Activated CD8-positive, alpha-beta memory T cell treated with anti-CD3 and anti-CD28 coated beads for 1 hour (primary cell): ENCODE measurements at places on chromosomes 2 and 18.

DNA sequence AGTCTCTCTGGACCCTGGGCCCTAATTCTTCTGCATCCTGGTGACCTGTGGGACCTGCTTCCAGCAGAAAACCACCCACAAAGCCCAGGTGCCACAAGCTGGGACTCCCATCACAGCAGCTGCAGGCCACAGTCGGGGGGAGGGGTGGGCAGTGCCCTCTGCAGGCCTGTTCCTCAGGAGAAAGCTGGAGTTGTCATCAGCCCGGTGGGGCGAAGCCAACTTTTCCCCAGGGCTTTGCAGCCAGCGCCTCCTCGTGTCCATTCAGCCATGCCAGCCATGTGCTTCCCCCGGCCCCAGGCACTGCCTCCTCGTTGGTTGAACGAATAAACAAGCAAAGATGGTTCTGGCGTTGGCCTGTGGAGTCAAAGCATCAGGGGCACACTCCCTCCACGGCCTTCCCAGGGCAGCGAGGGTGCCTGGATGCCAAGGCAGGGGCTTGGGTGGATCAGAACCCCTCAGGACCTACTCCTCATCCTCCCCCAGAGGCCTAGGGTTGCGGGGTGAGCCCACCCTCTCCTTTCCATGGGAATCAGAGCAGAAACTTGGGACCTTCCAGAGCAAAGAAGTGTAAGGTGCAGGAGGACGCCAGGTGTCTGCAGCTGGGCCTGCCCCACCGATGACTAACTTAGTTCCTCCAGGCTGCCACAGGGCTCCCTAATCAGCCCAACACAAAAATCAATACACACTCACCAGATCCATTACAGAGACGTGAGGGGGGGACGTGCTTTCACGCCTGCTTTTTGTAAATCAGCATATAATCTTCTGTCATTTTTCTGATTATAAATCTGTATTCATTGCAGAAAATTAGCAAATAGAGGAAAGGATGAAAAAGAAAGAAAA, 75.7 kb upstream of the RAB6C start:
- DNase-seq, result no peak

GRCh38 chr2:233680361-233681045, 1.2 kb upstream of the UGT1A7 start:
- DNase-seq, result no peak

DNA sequence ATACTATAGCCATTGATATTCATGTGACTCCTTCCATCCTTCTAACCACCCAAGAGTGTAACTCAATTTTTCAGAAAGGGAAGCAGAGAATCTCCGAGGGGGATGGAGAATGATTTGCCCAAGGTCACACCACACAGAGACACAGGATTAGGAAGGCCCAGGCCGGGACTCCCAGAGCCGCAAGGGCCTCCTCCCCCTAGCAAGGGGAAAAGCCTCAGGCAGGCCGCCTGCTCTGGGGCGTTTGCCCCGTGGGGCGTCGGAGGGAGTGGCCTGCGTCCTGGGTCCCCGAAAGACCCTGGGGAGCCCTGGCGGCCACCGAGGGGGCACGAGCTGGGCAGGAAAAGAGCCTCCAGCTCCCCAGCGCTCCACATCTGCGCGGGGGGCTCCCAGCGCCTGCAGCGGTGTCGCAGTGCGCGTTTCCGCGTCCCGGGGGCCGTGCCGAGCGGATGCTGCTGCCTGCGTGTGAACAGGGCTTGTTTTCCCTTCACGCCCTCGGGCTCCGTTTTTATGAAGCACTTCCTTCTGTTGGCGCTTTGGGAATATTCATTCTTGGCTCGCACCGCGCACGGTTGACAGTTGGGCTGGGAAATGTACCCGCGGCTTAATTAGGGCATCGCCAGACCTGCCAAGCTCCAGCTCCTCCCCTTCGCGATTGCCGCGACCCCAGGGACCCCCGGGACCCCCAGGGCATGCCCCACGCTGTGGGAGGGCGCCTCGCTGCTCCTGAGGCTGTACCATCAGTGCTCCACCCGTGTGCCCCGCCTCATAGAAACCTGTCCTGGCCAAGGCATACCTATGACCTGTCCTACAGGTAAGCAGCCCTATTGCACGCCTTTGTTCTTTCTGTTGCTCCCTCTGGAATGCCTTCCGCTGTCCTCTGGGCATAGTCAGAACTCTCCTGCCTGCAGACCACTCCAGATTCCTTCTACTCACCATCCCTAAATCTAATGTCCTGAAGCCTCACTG, 158.9 kb upstream of the GLI2 start:
- DNase-seq, result no peak

DNA sequence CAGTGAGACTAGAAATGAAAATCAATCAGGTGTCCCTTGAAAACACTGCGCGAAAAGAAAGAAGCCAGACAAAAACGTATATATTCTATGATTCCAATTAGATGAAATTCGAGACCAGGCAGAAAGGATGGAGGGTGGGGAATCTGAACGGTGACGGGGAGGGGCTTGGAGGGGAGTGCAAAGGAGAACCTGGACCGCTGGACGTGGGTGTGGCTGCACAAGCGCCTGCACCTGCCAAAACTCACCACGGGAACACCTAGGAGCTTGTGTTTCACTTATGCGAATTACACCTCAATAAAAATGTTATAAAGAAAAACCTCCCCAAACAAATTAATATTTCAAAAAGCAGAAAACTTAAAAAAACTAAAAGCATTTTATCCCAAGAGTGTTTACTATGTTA, 21.9 kb downstream of the THAP4 start:
- DNase-seq, result no peak

DNA sequence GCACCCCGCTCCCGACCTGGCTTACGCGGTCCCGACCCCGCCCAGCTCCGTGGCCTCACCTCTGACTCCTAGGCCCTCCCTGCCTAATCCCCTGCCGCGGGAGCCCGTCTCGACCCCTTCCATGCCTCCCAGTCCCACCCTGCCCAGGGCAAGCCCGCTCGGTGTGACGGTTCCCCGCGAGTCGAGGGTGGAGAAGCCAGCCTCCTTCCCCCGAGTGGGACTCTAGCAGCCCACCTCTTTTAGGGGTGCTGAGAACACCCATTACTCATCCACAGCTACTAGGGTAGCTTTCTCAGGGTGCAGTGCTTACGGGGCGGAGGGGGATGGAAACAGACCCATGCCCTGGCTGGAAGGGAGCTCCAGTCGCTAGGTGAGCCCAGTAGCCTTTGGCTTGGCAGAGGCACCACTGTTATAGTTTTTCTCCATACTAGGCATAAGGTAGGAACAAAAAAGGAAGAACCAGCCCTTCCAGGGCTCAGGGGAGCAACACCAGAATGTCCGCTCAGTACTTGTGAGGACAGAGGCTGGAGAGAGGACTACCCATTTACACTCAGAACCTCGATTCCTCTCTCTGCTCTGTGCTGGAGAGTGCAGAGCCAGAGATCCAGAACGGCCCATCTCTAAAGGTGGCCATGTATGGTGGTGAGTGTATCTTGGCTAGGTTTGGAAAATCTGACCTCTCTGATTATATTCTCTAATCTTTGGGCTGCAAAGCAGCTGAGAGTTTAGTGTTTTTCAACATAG, 606 bp downstream of the AGBL5 start:
- no peak for DNase-seq

- no peak for DNase-seq
Observed at GRCh38 chr18:32553640-32554365, 83.1 kb upstream of the GAREM1 start.

GRCh38 chr2:8710951-8711350, 29.1 kb downstream of the ID2 start:
- no peak for DNase-seq

DNA sequence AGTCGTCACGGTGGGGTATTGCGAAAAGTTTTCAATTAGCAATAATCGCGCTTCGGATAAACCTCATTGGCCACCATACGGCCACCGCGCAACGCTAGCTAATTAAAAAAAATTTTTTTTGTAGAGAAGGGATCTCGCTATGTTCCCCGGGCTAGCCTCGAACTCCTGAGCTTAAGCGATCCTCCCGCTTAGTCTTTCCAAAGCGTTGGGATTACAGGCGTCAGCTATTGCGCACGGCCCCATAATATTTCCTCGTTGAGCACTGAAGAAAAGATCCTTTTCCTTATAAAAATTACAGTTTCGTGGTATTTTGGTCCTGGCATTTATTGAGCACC, 759 bp upstream of the ACTR1B start:
- no peak for DNase-seq

GRCh38 chr2:150856596-150857281, 369.3 kb upstream of the RND3 start:
- DNase-seq, result no peak

- no peak for DNase-seq
Observed at GRCh38 chr18:45590036-45590886, 25.0 kb upstream of the SLC14A2 start.

GRCh38 chr2:157735532-157735931, 106.9 kb upstream of the ACVR1C start:
- DNase-seq, result no peak

GRCh38 chr18:44651478-44651877, 29.2 kb upstream of the SETBP1 start:
- DNase-seq, result no peak

- DNase-seq, result peak; percentile 6
Observed at GRCh38 chr2:113390124-113390849, 47.2 kb upstream of the ZNG1B start.

GRCh38 chr2:110748489-110748867, 16.1 kb downstream of the ACOXL start:
- DNase-seq, result no peak

GRCh38 chr2:152525277-152525838, 190.4 kb downstream of the FMNL2 start:
- no peak for DNase-seq

GRCh38 chr18:44885507-44885906, 204.8 kb downstream of the SETBP1 start:
- no peak for DNase-seq
